Progenitor cell of endocrine pancreas (in vitro differentiated cells): ENCODE measurements at places on chromosomes 13 and 19.

DNA sequence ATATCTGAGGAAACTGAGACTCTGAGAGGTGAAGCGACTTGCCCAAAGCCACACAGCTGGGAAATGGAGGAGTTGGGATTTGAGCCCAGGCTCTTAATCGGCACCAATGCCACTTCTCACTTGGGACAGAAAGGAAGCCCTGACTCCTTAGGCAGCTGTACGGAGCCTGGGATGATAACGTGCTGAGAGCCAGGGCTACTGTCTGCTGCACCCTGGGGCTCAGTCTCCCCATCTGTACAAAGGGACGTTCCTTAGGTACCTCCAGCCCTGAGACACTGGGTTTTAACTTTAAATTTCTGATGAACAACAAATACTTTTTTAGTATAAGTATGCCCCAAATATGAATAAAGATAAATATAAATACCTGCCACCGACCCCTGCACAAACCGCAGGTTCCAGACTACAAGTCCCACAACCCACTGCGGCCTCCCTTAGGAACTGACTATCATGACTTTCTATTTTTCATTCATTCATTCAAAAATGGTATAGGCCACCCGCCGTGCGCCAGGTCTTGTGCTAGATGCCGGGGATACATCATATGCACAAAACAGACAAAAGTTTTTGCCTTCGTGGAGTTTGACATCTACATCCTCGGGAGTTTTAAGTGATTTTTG is 776 bp upstream of the NCLN start:
- no peak for DNase-seq

DNA sequence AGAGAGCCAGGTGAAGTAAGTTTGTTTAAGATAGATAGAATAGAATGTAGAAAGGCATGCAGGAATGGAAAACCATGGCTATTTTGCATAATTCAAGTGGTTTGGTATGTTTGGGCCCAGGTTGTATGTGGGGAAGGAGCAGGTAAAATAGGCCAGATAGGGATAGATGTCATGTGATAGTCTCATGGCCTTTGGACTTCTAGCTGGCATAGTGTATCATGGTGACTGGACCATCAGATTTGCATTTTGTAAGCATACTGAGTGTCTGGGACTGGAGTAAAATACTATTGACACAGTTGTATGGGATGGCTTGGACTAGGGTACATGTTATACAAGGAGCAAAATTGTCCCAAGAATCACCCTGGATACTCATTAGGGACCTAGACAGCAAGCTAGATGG is 38.9 kb downstream of the COG3 start:
- DNase-seq: no peak

DNA sequence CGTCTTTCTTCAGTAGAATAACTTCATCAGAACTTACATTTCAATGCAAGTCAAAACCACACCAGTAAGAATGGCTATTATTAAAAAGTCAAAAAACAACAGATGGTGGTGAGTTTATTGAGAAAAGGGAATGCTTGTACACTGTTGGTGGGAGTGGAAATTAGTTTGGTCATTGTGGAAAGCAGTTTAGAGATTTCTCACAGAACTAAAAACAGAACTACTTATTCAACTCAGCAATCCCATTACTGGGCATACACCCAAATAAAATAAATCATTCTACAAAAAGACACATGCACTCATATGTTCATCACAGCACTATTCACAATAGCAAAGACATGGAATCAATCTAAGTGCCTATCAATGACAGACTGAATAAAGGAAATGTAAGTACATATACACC is 231.2 kb downstream of the NHLRC3 start:
- no peak for DNase-seq

DNA sequence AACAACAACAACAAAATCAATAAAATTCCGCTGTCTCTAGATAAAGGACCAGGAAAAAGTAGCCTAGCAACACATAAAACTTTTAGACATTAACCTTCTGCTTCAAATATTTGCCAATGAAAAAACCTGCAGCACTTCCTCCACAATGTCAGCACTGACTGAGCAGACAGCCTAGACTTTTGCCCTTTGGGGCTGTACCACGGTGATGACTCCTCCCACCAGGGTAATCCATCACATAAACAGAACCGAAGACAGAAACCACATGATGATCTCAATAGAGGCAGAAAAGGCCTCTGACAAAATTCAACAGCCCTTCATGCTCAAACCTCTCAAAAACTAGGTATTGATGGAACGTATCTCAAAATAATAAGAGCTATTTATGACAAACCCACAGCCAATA is 30.2 kb upstream of the TRPC4 start:
- no peak for DNase-seq

- DNase-seq: no peak
These were observed 29.4 kb downstream of the RFXAP start for GRCh38 chr13:36848199-36848982.

- DNase-seq: no peak
These were observed 222.2 kb downstream of the MYO16 start for GRCh38 chr13:108851660-108852059.

DNA sequence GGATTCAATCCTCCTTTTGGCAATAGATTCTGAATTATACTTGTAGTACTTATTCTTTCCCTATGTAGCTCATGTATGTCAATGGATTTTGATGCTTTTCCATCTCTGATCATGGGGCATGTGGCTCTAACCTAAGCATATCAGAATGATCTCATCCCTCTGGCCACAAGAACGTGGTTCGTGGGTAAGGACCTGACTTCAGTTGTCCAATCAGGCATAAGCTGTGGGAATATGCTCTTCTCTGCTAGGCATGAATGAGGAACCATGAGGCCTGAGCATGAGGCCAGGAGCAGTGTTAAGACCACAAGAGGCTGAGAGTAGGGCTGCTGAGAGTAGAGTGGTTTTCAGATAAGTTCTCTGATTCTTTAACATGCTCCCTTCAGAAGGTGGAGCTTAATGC is 292.4 kb upstream of the TSHZ3 start:
- no peak for DNase-seq

DNA sequence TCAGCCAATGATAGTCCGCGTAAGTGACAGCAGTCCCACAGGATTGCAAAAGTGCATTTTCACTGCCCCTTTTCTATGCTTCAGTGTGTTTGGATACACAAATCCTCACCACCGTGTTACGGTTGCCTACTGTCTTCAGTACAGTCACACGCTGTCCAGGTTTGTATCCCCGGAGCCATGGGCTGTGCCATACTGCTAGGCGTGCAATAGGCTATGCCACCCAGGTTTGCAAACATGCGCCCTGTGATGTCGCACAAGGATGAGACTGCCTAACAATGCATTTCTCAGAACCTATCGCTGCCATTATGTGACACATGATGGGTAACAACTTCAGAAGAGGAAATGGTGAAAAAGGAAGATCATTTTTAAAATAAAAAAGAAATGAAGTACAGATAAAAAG is 16.8 kb upstream of the ADPRHL1 start:
- no peak for DNase-seq

DNA sequence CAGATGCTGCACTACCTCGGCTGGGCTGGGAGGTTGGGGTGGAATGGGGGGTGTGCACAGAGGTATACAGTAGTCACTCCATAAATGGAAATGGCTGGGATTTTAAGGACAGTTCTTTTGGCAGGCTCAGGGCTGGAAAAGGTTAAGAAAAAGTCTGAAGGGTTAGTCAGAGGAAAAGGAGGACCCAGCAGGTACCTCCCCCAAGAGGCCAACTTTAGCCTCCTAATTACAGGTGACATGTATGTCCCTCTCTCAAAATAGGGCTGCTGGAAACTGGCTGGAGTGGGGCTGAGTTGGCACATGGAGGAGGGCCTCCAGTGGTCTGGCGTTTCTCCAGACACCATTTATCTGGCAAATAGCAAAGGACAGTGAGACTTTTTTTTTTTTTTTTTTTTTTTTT is 994 bp downstream of the CCDC194 start:
- no peak for DNase-seq

- no peak for DNase-seq
These were observed 239.2 kb upstream of the RFC3 start for GRCh38 chr13:33578786-33579185.
